ENCODE measurements at places on chromosomes 1 and 21.

GRCh38 chr1:162302306-162303003 lies 74.2 kb downstream of the SPATA46 start:
- no peak for DNase-seq

DNA sequence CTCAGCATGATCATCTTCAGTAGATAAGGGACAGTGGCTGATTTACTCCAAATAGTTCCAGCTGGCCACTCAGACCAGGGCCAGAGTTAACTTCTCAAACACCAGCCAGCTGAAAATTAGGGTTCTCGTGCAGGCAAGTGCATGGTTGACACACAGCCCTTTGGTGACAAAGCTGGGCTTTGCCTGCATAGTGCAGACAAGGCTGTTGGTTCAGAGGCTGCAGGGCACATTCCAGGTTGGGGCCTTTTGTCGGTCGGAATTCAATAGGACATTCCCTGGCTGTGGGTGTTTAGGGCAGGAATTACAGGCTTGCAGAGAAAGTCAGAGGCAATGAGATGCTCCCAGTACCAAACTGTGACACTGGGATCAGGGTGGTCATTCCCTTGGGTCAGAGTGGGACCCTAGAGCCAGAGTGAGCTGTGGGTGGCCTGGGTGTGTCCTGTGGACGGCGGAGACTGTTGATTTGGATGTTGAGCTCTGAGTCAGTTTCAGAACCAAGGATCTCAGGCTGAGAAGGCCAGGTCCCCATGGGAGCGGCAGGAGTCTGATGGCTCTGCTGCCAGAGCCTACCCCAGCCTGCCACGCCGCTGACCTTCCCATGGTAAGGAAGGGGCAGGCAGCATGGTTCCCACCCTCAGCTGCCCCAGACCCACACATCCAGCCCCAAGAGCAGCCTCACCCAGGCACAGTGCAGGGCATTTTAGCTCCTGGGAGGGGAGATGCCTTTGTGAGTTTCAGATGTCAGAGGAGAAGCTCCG lies 56.2 kb downstream of the STUM start:
- no peak for DNase-seq

DNA sequence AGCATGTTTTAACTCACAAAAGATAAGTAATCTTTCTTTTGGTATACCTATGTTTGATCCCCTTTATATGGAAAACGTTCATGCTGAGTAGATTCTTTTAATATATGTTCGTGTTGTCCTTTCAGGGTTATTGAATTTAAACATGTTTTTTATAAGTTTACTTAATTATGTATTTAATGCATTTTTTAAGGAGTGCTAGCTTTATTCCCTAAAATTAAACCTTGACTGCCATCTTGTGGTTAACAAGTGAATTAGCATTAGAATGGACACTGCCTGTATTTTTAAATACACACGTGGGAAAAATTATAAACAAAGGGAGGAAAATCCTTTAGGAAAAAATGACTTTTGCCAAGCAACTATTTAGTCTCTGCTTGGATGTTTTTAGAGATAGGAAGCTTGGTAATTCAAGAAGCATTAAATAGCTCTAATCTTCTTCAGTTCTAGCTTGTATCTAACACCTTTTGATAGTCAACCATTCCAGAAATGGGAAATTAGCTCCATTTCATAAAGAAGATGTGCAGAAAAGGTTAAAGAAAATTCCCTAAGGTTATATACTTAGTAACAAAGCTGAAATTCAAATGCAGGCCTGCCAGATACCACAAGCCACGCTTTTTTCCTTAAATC lies 43.0 kb downstream of the UBE2U start:
- no peak for DNase-seq

GRCh38 chr1:48556186-48556850 lies 84.3 kb upstream of the SPATA6 start:
- no peak for DNase-seq

DNA sequence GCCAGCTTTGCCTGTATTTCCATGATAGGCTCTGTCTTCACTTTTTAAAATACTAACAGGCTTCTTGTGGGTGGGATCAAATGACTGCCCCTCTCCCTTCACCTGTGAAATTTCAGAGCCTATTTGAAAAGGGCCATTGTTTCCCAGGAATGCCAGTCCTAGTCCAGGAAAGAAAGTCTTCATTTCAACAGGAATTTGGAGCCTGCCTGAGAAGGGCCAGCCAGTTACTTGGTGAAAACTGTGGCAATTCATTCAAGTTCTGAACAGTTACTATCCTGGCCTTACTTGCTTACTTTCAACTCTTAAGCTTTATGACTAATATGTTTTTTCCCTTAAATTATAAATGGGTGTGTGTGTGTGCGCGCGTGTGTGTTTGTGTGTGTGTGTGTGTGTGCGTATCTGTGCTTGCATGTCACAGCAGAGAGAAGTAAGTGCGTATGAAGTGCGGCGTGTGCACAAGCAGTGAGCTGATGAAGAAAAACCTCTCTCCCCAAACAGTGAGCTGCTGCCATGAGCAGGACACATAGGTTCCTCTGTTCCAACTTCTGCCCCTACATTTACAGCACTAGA lies 67.5 kb upstream of the RNPC3 start:
- no peak for DNase-seq

All from epithelial cell of prostate (primary cell).